ENCODE measurements at places on chromosomes 2 and 18.

DNA sequence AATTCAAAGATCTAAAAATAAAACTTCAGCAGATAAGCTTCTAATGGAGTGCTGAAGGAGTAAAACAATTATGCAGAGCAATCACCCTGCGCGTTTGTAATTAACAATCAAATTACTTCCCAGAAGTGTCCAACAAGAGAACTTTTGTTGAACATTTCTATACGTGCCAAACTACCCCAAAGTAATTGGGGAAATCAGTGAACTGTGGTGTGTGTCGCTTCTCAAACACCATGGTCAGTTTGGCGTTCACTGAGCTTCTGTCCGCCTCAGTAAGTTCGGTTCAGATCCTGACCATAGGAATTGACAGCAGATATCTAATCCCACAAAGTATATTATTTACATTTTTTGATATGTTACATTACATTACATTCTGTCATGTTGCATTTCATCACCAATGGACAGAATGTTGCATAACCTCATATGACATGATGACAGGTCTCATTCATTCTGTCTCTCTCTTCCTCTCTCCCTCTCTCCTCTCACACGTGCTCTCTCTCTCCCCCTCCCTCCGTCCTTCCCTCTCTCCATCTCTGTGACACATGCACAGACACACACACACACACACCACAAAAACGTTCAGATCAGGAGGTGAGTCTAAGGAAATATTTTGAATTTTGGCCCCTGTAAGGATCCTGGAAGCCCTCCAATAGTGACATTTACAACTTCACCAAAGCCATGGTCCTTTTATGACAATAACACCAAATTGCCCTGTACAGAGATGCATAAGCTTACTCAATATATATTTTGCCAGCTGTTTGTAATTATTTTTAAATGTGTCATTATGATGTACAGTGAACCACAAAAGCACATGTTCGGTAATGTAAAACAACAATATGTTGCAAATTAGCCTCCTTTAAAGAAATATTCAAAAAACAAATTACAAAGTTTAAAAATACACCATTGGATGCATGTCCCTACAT, 269.2 kb downstream of the FIGN start:
- no peak for DNase-seq

DNA sequence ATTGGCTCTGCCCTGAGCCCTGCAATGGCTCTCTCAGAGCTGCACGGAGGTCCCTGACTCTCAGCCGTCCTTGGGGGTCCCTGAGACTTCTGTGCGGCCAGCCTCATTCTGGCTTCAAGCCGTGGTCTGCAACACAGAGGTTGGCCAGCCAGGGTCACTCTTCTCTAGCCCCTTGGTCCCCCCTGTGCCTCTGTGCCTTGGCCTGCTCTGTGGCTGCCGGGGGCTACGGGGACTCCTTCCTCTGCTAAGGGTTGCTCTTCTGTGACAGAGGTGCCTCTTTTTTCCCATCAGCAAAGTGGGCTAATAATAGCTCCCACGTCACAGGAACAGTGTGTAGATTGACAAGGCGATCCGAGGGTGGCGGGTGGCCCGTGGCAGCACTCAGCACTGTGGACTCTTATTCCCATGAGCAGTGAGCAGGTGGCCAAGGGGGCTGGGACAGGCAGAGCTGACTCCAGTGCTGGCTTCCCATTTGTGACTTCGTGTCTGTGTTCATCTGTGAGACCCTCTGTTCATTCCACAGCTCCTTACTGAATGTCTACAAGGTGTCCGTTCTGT, 19.4 kb downstream of the INHBB start:
- DNase-seq: no peak

DNA sequence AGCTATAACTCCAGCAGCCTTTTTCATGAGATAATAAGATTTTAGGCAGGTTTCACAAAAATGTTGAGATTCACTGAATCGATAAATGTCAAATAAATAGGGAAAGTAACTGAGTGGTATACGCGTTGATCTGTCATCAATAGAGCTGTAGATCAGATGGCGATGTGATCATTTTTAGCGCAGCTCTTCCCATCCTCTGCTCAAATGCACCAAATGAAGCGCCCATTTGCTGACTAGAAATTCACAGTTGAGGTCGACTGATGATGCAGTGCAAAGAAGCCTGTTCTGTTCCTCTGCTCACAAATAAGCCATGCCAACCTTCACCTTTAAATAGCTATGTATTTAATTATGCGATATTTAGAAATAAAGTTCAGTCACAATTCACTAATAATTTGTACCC, 693.5 kb downstream of the ARHGAP15 start:
- no peak for DNase-seq

- no peak for DNase-seq
These were observed 21.4 kb upstream of the FRZB start for GRCh38 chr2:182887753-182888415.

DNA sequence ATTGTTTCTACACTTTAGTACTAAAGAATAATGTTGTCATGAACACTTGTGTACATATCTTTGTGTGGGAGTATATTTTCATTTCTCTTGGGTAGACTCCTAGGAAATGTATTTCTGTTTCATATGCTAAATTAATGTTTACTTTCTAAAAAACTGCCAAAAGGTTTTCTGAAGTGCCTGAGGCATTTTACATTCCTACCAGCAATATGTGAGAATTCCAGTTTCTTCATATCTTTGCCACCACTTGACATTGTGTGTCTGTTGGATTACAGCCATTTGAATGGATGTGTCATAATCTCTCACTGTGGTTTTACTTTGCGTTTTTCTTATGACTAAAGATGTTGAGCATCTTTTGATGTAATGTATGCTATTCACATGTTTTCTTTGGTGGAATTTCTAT, 428.2 kb upstream of the KCNH7 start:
- DNase-seq: no peak

DNA sequence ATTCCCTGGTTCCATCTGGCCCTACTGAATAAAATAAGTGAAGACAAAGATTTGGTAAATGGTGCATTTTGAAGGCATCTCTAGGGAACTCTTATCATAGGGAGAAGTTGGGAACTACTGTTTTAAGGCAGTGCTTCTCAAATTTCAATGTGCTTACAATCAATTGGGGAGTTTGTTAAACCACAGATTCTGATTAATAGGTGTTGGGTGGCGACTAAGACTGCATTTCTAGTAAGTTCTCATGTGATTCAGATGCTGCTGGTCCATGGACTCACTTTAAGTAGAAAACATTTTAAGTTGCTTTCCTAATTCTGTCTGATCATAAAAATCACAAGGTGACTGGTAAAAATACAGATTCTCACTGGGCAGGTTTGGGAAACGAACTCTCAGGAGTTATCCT, 14.6 kb downstream of the FARSB start:
- no peak for DNase-seq

- DNase-seq: no peak
These were observed 37.6 kb upstream of the SPAG16 start for GRCh38 chr2:213246497-213247281.

DNA sequence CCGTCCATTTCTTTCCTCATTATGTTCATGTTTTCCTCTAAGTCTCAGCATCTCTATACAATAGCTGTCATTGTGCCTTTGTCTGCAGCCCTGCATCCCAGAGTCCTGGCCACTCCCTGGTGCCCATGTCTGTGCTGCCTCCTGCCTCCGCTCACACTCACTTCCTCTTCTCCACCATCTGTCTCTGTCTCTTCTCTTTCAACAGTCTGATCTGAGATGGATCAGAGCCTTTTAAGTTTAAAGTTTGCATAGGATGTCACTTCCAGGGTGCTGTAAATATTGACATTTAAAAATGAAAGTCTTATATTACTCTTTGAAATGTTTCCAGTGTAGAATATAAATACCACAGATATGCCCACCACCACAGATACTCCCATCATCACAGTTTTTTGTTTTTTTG, 42.7 kb downstream of the UBE2F start:
- no peak for DNase-seq

DNA sequence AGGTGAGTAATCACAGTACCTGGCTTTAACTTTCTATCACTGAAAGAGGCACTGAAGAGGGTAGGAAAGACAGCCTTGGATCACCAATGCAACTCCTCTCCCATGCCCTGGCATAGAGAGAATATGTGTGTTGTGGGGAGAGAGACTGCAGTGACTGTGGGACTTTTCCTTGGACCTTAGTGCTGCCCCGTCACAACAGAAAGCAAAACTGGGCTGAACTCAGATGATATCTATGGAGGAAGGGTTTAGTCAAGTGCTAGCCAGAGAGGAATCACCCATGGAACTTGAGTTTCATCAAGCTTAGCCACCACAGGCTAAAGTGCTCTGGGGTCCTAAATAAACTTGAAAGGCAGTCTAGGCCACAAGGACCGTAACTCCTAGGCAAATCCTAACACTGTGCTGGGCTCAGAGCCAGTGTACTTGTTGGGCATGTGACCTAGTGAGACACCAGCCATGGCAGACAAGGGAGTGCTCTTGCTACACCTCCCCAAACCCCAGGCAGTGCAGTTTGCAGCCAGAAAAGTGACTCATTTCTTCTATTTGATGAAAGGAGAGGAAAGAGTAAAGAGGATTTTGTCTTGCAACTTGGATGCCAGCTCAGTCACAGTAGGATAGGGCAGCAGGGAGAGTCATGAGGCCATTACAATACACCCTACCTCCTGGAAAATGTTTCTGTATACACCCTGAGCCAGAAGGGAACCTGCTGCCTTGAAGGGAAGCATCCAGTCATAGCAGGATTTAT, 105.8 kb upstream of the SPOPL start:
- DNase-seq: no peak

- DNase-seq: no peak
These were observed 133.1 kb downstream of the NEDD4L start for GRCh38 chr18:58177004-58177717.

GRCh38 chr2:194826241-194826640, 830.8 kb upstream of the SLC39A10 start:
- DNase-seq: no peak

- no peak for DNase-seq
These were observed 350.9 kb upstream of the CDH20 start for GRCh38 chr18:60982329-60982695.

DNA sequence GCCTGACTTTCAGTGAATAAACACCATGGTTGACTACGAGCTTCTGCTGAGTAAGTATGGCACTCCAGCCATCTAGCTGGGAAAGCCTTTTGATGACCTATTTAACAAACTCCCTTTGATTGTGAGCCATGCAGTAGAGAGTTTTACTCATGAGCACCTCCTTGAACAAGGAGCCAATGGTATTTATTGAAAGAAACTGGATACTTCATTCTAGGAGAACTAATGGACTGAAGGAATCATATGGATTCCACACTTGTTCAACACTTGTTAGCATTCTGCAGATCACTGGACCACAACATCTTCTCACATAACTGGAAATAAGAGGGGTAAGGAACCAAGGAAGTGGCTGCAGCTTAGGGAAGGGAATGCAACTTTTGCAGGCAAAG, 320.9 kb upstream of the ETAA1 start:
- no peak for DNase-seq

DNA sequence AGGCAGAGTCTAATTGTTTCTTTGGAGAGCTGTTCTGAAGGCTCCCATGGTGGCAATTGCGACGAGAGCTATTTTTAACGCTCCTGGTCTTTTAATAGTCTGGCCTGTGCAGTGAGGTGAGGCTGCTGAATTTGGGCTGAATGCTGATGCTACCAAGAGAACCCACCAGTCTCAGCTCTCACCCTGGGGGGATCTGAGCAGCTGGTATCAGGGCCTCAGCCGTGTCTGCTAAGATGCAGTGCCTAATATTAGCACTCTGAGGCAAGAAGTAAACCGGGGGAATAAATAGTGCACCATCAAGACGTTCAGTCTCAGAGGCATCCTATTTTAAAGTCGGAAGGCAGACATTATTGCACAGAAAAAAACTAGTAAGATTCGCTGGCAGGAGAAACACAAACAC, 214.8 kb upstream of the PID1 start:
- no peak for DNase-seq

DNA sequence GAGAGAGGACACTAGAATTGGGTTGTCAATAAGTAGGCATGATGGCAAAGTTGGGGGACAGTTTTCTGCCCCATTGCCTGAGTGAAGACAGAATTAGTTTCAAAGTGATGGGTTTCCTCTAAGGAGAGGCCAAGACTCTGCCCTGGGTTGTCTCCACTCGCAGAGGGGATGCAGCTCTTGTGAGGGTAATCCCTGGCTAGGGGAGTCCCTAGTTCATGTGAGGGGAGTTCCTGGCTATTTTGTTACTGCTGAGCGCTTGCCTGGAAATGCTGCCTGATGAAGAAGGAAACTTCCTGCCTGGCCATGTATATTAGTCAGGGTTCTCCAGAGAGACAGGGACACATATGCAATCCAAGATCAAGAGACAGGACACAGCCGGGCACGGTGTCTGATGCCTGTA, 501.5 kb downstream of the BCL11A start:
- no peak for DNase-seq

- DNase-seq: no peak
These were observed 20.1 kb upstream of the LTBP1 start for GRCh38 chr2:32926708-32927084.

DNA sequence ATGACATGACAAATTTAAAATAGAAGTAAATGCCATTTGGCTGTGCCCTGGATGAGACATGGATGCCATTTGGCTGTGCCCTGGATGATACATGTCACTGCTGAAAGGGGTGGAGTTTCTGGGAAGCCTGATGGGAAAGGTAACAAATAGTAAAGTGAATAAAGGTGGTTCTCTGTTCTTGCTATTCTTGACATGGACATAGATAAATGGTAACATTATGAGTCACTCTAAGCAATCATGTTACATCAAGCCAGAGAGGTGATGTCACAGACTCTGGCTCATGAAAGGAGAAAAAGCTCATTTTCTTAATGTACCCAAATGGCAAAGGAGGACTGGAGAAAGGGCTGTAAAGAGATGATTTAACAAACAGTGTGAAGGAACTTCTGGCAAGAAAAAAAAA, 86.4 kb downstream of the EML6 start:
- DNase-seq: no peak

- DNase-seq: no peak
These were observed 113.2 kb upstream of the CHST9 start for GRCh38 chr18:27298214-27298804.

DNA sequence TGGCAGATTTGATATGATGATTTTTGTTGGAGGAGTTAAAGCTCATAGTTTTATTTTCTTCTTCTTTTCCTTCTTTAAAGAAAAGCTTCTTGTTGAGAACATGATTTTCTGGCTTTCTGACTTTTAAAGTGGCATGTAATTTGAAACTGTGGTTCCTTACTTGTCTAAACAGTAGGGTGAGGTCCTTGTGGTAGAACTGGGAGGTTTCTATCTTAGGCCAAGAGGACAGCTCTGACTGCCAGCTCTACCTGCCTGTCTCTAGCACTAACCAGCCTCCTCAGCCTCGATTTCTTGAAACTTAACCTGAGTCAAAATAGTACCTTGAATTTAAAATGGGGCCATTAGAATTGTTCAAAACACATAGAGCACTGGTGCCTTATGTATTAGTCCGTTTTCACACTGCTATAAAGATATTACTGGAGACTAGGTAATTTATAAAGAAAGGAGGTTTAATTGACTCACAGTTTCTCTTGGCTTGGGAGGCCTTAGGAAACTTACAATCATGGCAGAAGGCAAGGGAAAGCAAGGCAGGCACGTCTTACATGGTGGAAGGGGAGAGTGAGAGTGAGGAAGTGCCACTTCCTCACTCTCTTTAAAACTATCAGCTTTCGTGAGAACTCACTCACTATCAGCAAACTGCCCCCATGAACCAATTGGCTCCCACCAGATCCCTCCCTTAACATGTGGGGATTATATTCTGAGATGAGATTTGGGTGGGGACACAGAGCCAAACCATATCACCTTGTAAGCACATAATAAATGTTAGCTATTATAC, 119.0 kb downstream of the CERS6 start:
- no peak for DNase-seq

- DNase-seq: no peak
These were observed 16.1 kb downstream of the MROH2A start for GRCh38 chr2:233794128-233794658.

GRCh38 chr2:20072436-20073158, 21.2 kb upstream of the LAPTM4A start:
- no peak for DNase-seq

- no peak for DNase-seq
These were observed 7.3 kb upstream of the TTLL4 start for GRCh38 chr2:218703341-218703740.

Measured in cortex of kidney (tissue), 1 donor.